ENCODE measurements at places on chromosomes 16 and 17.

- peak; percentile 86 for DNase-seq
Observed at GRCh38 chr17:36601303-36602029, at the start of gene MRM1. MRM1 (plus strand) TSS chr17:36601583; CDS start chr17:36601811, 228 bp downstream.

GRCh38 chr16:69561901-69562300 lies 3.9 kb upstream of the NFAT5 start:
- DNase-seq = no peak

GRCh38 chr16:56260378-56261160 lies 69.3 kb downstream of the GNAO1 start:
- no peak for DNase-seq

DNA sequence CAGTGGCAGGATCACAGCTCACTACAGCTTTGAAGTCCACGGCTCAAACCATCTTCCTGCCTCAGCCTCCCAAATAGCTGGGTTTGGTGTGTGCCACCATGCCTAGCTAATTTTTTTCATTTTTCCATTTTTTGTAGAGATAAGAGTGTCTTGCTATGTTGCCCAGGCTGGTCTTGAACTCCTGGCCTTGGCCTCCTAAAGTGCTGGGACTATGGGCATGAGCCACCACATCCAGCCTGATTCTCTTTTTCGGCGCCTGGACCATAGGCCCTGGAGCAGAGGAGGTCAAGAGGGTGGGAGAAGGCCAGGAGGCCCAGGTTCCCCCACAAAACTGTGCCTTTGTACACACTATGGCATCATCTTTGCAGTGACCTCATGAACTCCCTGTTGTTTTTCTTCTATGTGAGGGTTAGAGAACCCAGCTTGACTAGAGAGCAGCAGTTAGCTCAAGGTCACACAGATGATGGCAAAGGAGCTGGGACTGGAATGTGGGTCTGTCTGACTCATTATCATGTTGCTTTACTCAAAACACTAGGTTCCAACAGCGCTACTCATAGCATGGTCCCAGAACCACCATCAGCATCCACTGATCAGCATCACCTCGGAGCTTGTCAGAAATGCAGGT lies 16.3 kb downstream of the SCN4A start:
- DNase-seq = no peak

- DNase-seq = no peak
Observed at GRCh38 chr16:49075709-49076108, 205.9 kb downstream of the CBLN1 start.

DNA sequence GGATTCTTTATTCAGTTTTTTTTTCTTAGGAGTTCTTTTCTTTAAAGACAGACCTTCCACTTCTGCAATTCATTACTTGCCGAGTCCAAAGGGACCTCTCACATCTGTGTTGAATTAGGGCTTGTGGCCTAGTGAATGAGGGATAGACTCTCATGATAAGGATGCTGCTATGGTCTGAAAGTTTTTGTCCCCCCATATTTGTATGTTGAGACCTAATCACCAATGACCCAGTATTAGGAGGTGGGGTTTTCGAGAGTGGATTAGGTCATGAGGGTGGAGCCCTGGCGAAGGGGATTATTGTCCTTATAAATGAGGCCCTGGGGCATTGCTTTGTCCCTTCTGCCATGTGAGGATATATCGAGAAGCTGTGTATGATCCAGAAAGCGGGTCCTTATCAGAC lies 9.5 kb downstream of the KRT12 start:
- no peak for DNase-seq

GRCh38 chr17:50154604-50155003 lies 4.1 kb upstream of the PPP1R9B start:
- no peak for DNase-seq

DNA sequence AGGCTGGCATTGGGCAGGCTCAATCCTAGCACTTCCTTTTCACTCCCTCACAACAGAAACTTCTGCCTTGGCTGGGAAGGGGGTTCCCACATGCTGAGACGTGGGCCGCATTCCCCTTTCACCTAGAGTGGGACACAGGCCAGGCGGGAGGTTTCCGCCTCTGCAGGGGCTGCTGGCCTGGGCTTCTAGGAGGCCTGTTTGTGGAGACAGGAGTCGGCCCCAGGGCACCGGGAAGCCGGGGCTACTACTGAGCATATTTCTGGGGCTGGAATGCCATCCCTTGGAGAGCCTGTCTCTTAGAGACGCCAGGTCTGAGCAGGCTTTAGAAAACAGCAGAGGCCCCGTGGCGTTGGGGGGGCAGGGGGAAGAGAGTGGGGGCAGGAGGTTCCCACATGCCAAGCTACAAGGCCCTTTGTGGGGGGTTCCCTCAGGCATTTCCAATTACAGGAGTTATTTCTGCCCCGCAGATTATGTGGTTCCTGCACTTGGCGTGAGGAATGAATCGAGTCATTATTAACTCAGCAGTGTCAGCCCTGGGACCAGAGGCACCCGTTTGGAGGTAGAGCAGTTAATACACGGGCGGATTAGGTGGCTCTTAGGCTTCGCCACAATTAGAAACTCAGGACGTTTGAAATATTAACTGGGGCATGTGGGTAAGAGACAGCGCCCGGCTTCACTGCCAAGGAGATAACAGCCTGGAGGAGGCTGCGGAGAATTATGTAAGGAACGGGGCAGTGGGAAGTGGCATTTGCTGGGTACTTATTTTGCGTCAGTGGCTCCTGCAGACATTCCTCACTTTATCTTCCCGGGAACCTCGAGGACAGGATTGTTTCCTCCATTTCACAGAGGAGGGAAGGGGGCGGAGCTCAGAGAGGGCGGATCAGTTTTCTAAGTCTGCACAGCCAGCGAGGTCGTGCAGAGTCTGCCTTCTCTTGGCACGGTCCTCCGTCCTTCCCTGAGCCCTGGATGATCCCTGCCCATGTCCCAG lies 162.5 kb downstream of the MAF start:
- no peak for DNase-seq

DNA sequence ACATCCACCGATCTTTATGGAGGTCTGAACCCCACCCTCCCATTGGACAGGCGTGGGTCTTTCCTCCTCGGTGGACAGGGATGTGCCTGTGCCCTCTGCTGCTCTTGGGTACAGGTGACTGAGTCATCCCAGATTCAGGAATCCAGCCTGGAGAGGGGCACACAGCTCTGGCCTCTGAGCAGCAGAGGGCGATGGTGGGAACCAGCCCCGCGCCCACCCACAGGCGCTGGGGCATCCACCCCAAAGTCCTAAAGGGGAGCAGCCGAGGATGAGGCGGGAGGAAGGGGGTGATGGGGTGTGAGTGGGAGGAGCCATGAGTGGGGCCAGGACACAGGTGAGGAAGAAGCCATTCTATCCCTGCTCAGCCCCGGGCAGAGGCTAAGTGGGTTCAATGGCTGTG lies 35.0 kb downstream of the ENGASE start:
- DNase-seq = no peak

DNA sequence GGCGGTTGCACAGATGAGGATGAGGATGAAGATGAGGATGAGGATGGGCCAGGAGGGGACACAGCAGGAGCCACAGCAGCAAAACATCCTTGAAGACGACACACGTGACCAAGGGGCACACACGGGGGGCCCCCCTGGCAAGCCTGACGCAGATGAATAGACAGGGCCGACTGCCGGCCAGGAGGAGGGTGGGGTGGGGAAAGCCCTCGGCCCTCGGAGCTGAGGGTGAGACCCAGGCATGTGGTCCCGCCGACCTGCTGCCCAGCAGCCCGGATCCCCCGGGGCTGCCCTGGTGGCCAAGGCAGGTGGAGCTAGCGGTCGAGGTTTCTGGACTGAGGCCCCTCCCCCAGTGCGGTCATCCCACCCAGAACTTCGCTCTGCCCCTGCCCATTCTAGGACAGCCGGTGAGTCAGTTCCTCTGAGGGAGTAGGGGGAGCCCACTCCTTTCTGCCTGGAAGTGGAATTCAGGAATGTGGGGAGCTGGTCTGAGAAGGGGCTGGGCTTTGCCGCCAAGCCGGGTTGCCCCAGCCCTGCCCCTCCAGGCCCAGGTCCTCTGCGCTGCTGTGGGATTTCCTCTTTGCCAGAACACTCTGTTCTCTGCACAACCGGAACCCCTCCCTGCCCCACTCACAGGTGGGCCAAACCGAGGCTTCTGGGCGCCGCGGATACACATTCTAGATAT lies 9.9 kb downstream of the CYGB start:
- peak; percentile 24 for DNase-seq

GRCh38 chr17:72700226-72700625 lies 392.3 kb downstream of the SLC39A11 start:
- DNase-seq = no peak

DNA sequence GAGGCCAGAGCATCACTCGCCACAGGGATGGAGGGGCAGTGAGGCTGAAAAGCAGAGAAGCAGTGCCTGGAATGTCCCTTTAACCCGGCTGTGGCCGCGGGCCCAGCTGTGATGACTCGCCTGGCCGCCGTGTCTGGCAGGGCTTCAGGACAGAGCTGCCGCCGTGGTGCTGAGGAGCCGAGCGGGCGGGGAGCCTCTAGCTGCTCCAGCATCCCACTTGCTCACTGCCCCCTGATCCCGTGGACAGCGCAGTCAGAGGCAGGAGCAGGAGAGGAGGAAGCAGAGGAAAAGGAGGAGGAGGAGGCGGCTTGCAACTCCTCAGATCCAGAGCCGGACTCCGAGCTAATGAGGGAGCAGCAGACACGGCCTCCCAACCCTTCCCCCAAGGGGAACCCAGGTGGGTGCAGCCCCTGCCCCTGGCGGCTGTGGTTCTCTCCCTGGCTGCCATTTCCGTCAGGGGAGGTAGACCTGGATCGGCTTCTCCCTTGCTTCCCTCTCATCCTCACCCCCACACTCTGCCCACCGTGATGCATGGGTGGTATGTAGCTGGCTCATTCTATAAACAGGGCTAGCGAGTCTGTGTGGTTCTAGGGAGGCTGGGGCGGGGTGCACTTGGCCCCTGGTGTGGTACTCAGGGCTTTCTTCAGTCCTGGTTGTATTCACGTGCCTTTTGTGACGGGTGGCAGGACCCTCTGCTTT lies 165.7 kb downstream of the CMIP start:
- no peak for DNase-seq

DNA sequence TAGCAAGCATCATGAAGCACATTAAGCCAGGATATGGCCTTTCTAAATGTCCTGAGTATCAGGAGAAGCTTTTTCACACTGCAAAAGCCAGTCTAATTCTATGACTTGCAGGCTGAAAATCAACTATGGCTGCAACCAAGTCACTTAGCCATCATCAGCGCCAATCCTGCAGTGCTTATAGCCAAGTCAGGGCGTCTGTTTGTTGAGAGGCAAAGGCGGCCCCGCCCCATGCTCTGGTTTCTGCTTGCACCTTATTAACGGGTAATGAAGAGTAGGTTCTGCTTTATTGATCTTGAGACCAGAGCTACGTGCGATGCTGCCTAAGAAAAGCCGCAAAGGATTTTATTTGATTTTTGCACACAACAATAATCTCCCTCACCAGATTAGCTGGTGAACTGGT lies 88.4 kb downstream of the CDH13 start:
- no peak for DNase-seq

GRCh38 chr17:79045001-79045729 lies 21.2 kb downstream of the C1QTNF1 start:
- DNase-seq = no peak

GRCh38 chr16:57277586-57277985 lies 6.9 kb downstream of the PLLP start:
- DNase-seq = no peak

DNA sequence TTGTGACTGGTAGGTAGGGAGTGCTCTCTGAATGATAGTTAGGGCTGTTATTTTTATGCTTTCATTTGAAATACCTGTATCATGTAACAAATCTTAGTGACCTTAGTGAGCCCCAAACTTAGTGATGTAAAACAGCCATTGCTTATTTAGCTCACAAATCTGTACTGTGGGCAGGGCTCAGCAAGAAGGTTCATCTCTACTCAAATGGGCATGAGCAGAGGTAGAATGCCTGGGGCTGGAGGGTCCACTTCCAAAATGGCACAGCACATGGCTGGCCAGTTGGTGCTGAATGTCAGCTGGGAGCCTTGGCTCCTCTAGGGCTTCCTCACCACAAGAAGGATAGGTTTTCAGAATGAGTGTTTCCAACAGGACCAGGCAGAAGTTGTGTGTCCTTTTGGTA lies 49.3 kb upstream of the FOXF1 start:
- no peak for DNase-seq

DNA sequence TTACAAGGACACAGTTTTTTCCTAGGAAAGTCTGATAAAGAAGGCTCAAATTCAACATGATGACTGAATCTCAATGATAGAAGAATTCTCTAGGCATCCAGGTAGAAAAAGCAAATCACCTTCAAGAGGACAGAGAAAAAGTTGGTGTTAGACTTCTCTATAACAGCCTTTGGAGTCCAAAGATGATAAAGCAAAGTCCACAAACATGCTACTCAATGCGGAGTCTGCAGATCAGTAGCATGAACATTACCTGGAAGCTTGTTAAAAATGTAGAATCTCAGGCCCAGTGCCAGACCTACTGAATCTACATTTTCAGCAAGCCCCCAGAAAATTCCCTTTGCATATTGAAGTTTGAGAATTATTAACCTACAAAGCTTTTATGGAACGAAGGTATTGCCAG lies 41.4 kb upstream of the MAP2K6 start:
- no peak for DNase-seq

GRCh38 chr16:89811321-89811720 lies 5.1 kb downstream of the FANCA start:
- DNase-seq = no peak

GRCh38 chr17:43832168-43832975 lies 574 bp downstream of the MPP3 start:
- DNase-seq = no peak

- no peak for DNase-seq
Observed at GRCh38 chr17:50944902-50945720, 79.0 kb upstream of the TOB1 start.

DNA sequence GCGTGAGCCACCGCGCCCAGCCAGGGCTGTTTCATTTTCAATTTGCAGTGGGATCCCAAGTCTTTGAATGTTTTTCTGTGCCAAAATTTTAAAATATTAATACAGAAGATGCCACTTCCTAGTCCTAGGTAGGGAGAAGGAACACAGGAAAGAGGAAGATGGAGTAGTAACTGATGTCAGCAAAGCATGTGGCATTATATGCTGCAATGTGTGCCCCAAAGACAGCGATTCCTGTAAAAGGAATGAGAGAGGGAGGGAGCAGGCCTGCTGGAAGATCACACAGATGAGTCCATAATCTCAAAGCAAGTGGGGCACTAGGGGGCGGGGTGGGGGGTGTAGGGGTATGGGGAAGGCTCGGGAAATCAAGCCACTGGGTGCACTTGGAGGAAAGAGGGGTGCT lies 23.4 kb upstream of the SSTR2 start:
- DNase-seq = no peak

GRCh38 chr17:49993423-49994060 lies 1.5 kb downstream of the DLX3 start:
- DNase-seq = no peak

- DNase-seq = no peak
Observed at GRCh38 chr16:9256196-9256595, 164.8 kb downstream of the HAPSTR1 start.
